ENCODE measurements at places on chromosomes 6 and 20.

- DNase-seq, result no peak
Measured at GRCh38 chr6:6747371-6747770, 158.9 kb downstream of the LY86 start.

- no peak for DNase-seq
Measured at GRCh38 chr6:158789115-158789917, 29.9 kb downstream of the EZR start.

GRCh38 chr6:125598422-125598821 lies 151.0 kb upstream of the HEY2 start:
- DNase-seq, result no peak

- no peak for DNase-seq
Measured at GRCh38 chr20:1337441-1337840, 8.5 kb upstream of the SDCBP2 start.

DNA sequence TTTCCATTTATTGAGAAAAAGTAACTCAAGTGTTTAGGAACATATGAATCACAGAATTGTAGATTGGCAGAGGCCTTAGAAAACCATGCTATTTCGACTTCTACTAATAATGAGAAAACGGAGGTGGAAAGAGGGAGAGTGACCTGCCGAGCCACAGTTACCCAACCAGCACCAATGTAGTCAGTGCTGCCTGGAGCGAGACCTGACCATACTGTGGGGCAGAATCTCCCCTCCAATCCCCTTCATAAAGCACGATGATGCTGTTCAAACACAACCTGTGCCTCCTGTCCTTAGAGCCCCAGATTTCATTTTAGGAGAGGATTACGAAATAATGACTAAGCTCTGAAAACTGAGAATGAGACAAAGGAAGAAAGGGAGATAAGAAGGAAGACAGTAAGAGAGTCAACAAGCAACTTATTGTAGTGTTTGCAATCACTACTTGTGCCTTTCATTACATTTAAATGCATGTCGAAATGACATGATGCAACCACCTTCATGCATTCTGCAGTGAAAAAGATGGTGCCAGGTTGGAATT lies 70.6 kb downstream of the ATXN1 start:
- DNase-seq, result no peak

DNA sequence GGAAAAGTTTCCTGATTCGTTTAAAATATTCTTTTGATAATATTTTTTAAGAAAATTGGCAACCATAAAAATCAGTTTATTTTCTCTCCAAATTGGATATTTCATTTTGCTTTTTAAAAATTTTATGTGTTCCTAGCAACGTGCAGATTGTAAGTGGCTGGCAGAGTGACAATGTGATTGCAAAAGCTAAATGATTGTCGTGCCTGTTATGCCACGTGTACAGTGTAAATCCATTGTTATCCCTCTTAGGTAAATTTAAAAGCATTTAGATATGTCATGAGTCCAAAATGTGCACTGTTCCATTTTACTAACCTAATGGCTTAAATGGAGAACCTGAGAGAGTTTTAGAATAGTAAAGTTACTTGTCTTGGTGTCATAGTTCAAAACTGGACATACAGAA lies 94.4 kb upstream of the ADGRF4 start:
- DNase-seq, result no peak

All from stimulated activated CD4-positive, alpha-beta T cell treated with anti-CD3 and anti-CD28 coated beads, Interleukin-1b, Interleukin-23, amount 100 ng/mL, for 24 hours (primary cell).